Cortex of kidney (tissue), 1 donor: ENCODE measurements at places on chromosomes 2 and 18.

- DNase-seq = no peak
Measured at GRCh38 chr2:101473591-101473910, 1.4 kb downstream of the RFX8 start.

DNA sequence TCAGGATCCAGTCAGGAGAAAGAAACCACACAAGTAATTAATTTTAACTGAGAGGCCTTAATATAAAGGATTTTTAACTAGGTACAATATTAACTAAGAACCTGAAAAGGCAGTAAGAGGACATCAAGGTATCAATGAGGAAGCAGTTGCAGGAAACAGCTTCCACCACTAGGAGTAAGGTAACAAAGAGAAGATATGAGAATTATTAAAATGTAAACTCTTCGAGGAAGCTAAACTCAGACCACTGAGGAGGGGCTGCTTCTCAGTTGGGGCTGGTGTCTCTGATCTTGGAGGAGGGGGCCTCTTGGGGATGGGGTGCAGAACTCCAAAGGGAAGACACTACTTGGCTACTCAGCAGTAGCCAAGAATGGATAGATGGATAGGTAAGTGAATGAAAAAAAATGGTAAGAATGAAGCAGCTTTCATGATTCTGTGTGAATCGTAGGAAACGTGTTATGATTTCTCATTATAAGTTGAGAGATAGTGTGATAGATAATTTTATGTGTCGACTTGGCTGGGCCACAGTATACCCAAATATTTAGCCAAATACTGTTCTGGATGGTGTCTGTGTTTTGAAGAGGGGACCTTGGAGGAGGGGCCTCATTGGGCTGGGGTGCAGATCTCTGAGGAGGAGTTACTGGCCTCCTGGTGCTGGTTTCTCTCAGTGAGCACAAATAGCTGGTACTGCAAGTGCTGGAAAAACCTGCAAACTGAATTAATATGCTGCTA, 547.7 kb upstream of the LRRTM1 start:
- DNase-seq = no peak

GRCh38 chr18:30709595-30709994, 332.9 kb downstream of the DSC3 start:
- no peak for DNase-seq

DNA sequence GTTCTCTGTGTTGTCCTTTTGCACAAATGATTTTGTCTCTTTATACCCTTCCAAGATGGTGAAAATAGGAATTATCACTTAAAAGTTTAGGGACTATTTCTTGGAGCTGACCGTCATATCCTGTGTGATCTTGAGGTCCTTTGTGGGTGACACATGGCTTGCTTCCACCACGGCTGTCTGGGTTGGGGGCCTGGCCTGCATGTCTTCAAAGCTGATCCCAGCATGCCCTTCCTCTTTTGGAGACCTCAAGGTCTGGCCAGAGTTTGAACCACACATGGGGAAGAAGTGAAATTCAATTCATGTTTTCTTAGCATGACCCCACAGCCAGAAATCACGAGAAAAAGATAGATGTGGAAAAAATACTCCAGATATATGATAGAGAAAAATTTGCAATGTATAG, 14.0 kb downstream of the SFTPB start:
- no peak for DNase-seq

GRCh38 chr2:165637396-165637795, 156.7 kb downstream of the GALNT3 start:
- no peak for DNase-seq

DNA sequence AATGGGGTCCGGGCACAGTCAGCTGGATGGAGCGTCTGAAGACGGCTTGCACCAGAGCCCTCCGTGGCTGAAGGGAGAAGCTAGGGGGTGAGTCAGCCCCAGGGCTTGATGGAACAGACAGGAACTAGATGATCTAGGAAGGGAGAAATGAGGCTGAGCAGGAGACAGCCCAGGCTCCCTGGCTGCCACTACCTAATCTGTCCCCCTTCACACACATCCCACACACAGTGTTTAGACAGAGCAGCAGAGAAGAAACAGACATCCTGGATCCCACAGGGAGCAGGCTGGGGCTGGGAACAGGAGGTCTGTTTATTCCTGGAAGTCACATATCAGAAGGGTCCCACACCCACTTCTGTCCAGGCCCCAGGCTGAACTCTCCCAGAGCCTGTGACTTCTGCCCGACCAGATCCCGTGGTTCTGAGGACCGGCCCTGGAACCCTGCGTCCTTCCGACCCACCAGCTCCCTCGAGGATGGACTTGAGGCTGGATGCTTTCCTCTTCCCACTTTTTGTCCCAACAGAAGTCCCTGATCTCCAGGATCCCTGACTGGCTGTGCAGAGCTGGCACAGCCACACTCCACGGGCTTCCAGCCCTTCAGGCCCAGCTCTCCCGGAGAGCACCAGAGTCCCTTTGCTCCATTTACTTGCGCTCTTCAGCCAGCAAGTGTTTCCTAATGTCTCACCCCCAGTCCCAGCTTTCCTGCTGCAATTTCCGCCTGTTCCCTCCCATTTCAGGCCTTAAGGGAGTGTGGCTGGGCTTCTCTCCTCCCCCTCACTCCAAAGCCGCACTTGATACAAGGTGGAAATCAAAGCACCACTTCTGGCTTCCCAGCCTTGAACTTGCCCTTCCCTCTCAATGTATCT, 1.5 kb upstream of the GPBAR1 start:
- DNase-seq = no peak

GRCh38 chr2:205556357-205556756, 125.9 kb upstream of the NRP2 start:
- DNase-seq = no peak

- DNase-seq = no peak
Measured at GRCh38 chr2:71684226-71685072, 231.1 kb downstream of the DYSF start.

- no peak for DNase-seq
Measured at GRCh38 chr2:46460241-46460921, 19.0 kb upstream of the TMEM247 start.

DNA sequence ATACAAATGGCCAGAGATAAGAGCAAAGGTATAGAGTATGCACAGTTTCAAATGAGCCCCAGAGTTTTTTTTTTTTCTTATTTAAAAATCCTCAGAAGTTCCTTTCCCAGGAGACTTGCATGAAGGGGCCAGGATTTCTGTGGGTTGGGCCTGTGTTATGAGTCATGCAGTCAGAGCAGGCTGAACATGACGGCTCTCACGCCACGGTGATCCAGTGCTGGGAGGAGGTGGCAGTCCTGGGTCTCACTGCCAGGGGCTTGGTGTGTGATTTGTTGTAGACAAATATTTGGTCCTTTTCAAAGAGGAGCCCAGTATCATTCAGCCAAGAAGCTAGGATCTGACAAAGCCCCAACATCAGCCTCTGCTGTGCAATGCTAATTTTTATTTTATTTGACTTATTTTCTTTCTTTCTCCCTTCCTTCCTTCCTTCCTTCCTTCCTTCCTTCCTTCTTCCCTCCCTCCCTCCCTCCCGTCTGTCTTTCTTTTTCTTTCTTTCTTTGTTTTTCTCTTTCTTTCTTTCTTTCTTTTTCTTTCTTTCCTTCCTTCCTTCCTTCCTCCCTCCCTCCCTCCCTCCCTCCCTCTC, 10.4 kb upstream of the KCNE4 start:
- no peak for DNase-seq

DNA sequence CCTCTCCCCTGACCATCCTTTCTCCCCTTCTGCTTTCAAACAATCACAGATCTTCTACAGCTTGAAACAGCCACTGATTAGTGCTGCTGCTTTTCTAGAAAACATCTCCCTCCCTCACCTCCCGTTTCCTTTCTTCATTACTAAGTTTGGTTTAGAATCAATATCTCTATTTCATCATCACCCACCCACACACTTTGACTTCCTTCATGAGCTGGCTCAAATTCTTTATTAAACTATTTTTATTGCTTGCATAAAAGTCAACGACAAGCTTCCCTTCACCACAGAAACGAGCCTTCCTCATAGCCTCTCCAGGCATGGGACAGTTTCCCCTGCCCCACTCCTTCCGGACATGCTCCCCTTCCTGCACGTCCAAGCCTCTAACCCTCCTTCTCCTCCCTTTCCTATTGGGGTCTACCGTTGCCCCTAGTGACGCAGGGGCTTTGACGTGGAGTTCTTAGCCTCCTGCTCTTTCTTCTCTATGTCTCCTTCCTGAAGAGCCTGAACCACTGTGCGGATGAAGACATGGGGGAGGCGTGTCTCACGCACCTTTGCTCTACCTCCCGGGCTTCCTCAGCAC, 172.0 kb downstream of the AFF3 start:
- DNase-seq = no peak

GRCh38 chr2:12282780-12283695, 433.7 kb upstream of the TRIB2 start:
- DNase-seq = no peak

DNA sequence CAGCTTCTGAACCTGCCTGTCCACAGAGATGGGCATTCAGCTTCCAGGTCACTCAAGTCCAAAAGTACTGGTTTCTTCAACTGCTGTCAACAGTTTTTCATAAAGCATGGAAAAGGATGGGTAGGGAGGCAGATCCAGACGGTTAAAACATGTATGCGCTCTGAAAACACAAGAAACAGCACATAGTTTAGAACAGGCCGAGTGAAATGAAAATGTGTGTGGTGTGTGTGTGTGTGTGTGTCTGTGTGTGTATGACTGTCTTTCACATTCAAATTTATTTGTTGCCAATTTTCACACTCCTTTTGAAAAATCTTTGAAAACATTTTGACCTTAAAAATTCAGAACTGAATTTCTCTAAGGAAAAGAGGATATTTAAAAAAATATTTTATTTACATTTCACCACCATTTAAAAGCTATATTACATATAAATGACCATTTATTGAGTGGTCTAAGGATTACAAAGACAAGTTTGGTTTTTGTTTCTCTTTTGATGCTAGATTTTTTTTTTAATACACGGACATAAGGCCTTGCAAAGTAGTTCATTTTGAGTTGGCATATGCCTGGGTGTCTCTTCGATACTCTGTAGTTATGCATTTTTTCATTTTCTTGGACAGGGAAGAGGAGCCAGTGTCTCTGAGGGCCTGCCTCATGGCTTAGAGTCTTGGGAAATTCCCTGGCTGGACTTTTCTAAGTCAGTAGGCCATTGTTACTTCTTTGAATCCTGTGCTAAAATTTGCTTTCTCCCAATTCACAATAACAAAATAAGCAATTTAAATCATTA, 30.0 kb upstream of the STK17B start:
- no peak for DNase-seq

- DNase-seq = no peak
Measured at GRCh38 chr2:33395655-33396249, 80.7 kb upstream of the RASGRP3 start.

DNA sequence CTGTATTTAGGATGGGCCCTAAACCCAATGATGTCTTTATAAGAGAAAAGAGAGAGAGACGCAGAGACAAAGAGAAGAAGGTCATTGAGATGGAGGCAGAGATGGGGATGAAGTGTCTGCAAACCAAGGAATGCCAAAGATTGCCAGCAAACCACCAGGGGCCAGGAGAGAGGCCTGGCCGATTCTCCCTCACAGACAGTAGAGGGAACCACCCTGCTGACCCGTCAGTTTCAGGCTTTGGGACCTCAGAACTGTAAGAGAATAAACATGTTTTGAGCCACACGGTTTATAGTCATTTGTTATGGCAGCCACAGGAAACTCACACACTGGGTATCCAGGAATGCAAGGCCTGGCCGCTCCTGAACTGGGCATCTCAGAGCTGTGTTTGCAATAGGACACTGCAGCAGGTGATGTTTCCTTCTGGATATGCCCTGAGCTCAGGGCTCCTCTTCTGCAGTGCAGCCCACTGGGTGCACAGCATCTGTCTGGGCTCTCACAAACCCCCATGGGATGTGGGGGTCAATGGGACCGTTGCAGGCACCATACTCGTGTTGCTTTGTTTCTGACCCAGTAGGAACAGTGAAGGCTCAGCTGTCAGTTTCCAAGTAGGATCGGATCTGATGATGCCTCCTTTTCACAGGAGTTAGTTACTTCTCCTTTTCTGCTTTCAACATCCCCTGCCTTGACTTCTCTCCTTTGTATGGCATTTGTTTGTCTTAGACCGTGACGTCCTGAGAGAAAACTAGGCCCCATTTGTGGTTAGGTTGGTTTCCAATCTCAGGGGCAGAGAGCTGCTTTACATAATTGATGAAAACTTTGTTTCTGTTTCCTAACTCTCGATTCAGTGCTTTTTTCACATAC, 20.8 kb downstream of the PTPN18 start:
- no peak for DNase-seq

DNA sequence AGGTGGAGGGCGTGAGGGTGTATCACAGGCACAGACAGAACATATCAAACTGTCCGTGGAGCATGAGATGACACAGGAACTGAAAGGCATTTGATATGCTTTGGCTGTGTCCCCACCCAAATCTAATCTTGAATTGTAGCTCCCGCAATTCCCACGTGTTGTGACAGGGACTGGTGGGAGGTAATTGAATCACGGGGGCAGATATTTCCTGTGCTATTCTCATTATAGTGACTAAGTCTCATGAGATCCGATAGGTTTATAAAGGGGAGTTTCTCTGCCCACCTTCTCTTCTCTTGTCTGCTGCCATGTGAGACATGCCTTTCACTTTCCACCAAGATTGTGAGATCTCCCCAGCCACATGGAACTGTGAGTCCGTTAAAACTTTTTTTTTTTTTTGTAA, 123.1 kb upstream of the PIEZO2 start:
- no peak for DNase-seq

DNA sequence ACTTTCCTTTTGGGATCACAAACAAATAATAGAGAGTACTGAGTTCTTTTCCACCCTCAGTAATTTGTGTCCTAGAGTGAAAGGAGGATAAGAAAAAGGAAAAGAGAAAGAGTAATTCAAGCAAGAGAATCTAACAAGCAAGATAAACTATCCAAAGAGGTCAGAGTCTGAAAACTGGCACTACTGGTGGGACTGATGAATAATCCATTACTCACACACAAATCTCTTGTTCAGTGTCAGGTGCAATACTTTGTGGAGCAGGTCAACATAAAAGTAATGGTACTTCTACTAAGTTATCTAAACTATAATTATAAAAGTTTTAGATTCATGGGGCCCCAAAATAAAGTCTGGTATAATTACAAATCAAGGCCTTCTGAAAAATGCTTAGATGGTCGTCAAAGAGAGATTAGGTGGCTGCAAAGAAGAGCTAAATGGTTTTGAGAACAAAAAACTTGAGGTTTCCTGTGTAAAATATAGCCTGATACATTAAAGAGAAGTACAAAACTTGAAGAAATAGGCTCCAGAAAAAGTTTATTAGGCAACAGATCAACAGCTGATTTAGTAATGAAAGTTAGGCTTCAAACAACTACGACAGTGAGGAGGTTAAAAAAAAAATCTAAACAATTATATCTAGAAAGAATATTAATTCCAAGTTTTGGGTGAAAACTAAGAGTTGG, 109.4 kb downstream of the BAZ2B start:
- no peak for DNase-seq

GRCh38 chr2:102355526-102356380, at the start of gene IL18R1:
Gene IL18R1 (plus strand): TSS chr2:102355796. CDS start chr2:102362661, 6,865 bp downstream.
- peak; percentile 11 for DNase-seq

- no peak for DNase-seq
Measured at GRCh38 chr2:48195169-48195568, 288.9 kb upstream of the FBXO11 start.

GRCh38 chr2:37449761-37450296, 105.4 kb downstream of the QPCT start:
- no peak for DNase-seq

DNA sequence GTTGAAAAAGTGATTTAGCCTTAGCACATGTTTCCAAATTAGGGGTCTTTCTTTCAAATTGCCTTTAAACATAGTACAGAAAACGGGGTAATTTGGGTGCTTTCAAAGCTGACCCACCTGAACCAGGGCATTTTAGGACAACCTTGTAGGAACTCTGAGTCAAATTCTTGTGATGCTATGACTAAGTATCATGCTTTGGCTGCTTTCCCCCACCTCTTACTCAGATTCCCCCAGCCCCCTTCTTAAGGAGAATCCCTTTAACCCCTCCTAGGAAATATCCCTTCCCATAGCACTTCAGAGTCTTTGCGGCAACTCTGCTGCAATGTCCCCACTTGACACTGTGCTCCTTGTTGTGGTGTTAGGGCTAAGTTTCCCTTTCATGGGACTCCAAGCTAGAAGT, 18.6 kb upstream of the KLF7 start:
- DNase-seq = no peak
